ENCODE measurements at places on chromosomes 1 and 21. TPM values are rescaled to one million over a fixed set of nuclear protein-coding genes. Genes with fewer than 3 reads are reported as not detected.

Gene PLEKHA6
- 4.5 TPM for total RNA-seq

Gene SPATA21
- total RNA-seq, result not detected

GRCh38 chr1:234606784-234607108 lies 3.2 kb downstream of the IRF2BP2 start:
- no peak for DNase-seq

GRCh38 chr1:17819129-17819802 lies 64.1 kb downstream of the ACTL8 start:
- no peak for DNase-seq

GRCh38 chr1:6301526-6301925 lies 40.6 kb upstream of the GPR153 start:
- no peak for DNase-seq

Gene FAM167B
- total RNA-seq, result 1.5 TPM

- DNase-seq, result no peak
Measured at GRCh38 chr1:111628153-111628552, 8.6 kb downstream of the RAP1A start.

DNA sequence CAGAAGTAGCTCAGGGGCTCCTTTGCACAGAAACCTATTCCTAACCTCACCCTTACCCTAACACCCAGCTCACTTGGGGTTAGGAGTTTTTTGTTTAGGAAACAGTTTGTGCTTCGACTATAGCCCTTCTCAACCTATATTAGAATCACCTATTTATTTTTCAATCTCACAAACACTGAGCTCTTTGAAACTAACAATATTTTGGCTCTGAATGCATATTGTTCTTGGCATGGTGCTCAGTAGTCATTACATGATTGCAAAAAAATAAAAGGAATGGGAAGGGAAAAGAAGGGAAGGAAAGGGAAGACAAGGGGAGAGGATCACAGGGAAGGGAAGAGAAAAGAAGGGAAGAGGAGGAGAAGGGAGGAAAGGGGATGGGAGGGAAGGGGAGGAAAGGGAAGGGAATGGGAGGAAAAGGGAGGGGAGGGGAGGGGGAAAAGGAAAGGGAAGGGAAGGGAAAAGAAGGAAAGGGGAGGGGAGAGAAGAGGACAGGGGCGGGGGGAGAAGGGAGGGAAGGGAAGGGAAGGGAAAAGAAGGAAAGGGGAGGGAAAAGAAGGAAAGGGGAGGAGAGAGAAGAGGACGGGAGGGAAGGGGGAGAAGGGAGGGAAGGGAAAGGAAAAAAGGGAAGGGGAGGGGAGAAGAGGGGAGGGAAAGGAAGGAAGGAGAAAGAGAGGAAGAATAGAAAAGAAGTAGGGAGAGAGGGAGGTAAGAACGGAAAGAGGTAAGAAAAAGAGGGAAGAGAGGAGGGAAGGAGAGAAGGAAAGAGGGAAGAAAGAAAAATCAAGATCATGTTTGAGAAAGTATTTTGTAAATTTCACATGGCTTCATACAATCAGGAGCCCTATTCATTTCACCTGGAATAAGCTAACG lies 484.1 kb upstream of the NFIA start:
- no peak for DNase-seq

GRCh38 chr1:162353702-162354101 lies 23.0 kb downstream of the SPATA46 start:
- no peak for DNase-seq

GRCh38 chr1:77120950-77121349 lies 98.3 kb downstream of the PIGK start:
- DNase-seq, result no peak

DNA sequence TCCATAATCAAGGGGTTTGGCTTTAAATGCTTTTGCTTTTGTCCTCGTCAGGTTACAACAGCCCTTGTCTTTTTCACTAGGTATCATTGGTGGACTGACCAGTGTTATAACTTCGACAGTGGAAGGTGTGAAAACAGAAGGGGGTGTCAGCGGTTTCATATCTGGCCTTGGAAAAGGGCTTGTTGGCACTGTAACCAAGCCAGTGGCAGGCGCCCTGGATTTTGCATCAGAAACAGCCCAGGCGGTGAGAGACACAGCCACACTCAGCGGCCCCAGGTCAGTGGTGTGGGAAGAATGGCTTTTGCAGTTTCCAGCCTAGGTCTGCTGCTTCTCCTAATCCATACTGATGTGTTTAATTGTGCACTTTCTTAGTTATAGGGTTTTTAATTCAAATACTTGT lies 157.9 kb downstream of the DHRS3 start:
- DNase-seq, result no peak

GRCh38 chr1:91685994-91686393 lies 185.3 kb downstream of the CDC7 start:
- no peak for DNase-seq

DNA sequence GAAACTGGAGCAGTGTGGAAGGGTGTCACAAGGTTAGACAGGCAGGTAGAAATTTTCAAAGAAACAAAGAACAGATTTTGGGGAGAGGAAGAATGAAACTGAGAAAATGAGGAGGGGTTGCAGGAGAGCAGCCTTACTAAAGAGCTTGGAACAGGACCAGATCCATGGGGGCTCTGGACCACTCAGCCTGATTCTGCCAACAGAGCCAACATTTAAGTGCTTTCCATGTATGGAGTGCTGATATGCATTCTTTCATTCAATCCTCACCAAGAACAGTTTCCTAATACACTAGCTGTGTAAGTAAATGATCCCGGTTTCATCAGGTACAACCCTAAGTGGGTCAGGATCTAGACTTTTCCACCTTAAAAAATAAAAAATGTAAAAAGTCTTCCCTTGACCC lies 16.2 kb downstream of the LPGAT1 start:
- no peak for DNase-seq

GRCh38 chr1:11842154-11843041 lies 5.2 kb downstream of the NPPA start:
- no peak for DNase-seq

DNA sequence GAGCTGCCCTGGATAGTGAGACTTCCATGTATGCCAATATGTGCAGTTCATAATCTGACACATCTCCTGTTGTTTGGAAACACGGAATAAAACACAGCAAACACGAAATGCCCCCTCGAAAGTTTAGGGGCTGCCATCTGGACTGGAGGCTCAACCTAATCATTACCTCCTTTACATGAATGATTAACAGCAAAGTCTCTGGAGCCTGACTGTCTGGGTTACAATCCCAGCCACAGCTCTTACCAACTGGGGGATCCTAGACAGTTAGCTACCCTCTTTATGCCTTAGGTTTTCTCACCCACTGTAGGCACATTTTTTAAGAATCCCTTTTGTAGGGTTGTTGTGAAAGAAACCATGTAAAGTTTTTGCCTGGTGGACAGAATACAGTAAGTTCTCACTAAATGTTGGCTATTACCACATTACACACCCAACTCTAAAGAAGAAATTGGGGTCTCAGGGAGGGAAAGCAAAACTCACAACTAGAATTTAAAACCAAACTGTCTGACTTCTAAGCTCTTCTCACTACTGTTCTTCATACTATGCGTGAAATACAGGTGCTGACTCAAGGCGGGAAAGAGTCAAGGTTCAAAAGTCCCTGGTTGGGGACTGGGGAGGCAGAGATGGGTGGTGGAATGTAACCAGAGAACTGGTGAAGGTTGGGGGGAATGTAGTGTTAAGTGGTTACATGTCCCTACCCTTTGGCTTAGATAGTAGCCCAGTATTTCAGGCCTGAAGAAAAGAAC lies 24.2 kb downstream of the CYP4A22 start:
- no peak for DNase-seq

GRCh38 chr1:115337633-115338456 lies at the start of gene NGF:
NGF (minus strand) TSS chr1:115338249; CDS start chr1:115286795, 51,454 bp downstream.
- DNase-seq, result peak; percentile 15

Gene SLC45A3
- 14.0 TPM for total RNA-seq

DNA sequence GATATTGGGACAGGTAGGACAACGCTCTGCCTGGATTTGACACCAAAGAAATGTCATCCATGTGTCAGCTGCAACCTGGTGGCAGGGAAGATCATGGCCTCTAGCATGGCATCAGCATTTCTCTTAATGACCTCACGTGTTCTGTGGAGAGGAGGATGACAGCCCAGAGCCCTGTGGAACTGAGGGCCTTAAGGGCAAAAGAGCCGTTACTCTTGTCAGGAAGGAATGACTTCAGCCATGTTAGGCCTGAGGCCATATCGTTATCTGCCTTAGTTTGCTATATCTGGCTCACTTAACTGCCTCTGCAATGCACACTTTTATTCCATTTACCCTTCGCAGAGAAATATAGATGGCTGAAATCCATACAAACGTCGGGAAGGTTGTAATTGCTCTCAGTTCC lies 83.2 kb upstream of the PBX1 start:
- no peak for DNase-seq

DNA sequence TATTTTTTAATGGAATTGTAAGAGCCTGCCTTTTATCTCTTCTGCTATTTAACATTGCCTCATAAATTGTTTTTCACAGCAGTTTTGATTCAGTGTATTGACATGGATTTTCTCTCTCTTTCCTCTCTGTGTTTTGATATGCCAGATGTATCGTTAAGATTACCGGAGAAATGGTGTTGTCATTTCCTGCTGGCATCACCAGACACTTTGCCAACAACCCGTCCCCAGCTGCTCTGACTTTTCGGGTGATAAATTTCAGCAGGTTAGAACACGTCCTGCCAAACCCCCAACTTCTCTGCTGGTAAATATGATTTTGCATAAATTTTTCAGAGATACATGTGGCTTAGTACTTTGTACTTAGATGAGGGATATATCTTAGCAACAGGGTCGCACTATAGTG lies 23.1 kb upstream of the DYNLT5 start:
- DNase-seq, result no peak

Gene TRIM58
- total RNA-seq, result 1.6 TPM

Gene IGFN1
- not detected for total RNA-seq

Gene GPR37L1
- total RNA-seq, result 0.05 TPM

GRCh38 chr1:228120351-228120750 lies 11.3 kb upstream of the MRPL55 start:
- DNase-seq, result no peak

Gene AIRE
- total RNA-seq, result not detected

GRCh38 chr1:229229721-229230139 lies 41.2 kb upstream of the RAB4A start:
- DNase-seq, result no peak

DNA sequence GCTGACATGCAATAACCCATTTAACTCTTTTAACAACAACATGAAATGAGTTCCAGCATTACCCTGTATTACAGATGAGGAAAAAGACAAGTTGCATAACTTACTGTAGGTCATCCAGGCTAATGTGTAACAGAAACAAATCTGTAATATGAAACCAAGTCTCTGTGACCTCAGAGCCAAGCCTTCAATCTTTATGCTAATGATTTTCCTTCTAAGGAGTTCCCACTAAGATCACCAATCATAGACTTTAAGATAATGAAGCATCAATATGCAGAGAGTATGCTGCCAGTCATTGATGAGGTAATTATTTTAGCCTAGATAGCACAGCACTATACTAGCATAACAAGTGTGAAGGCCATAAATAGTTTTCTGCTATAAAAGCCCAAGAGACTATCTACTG lies 35.6 kb upstream of the RNPC3 start:
- no peak for DNase-seq

- no peak for DNase-seq
Measured at GRCh38 chr1:12573015-12573825, 44.8 kb downstream of the DHRS3 start.

DNA sequence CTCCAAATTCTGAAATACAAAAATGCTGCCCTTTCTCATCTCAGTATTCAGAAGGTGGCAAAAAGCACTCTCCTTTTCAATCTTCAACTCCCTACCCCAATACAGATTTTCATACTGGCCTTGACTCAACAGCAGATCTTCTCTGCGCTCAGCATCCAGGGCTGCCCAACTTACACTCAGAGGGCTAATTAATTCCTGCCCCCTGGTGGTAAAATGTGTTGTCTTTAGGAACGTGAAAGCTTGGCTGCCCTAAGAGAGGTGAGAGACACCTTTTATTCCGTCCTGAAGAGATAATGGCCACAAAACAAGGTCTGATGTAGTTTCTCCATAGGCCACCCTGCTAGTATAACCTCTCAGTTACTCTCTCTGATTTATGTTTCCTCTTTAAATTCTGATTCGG lies 25.0 kb downstream of the KRTAP24-1 start:
- DNase-seq, result no peak

GRCh38 chr1:21626921-21627339 lies 42.2 kb downstream of the RAP1GAP start:
- no peak for DNase-seq

GRCh38 chr1:182003025-182003725 lies 58.3 kb downstream of the ZNF648 start:
- no peak for DNase-seq

Gene KIF17
- total RNA-seq, result 1.6 TPM

Gene COL11A1
- total RNA-seq, result 25.1 TPM

GRCh38 chr1:161038523-161039153 lies at the start of gene TSTD1:
TSTD1 (minus strand) TSS chr1:161038964; CDS start chr1:161038889, 75 bp downstream.
- DNase-seq, result no peak

DNA sequence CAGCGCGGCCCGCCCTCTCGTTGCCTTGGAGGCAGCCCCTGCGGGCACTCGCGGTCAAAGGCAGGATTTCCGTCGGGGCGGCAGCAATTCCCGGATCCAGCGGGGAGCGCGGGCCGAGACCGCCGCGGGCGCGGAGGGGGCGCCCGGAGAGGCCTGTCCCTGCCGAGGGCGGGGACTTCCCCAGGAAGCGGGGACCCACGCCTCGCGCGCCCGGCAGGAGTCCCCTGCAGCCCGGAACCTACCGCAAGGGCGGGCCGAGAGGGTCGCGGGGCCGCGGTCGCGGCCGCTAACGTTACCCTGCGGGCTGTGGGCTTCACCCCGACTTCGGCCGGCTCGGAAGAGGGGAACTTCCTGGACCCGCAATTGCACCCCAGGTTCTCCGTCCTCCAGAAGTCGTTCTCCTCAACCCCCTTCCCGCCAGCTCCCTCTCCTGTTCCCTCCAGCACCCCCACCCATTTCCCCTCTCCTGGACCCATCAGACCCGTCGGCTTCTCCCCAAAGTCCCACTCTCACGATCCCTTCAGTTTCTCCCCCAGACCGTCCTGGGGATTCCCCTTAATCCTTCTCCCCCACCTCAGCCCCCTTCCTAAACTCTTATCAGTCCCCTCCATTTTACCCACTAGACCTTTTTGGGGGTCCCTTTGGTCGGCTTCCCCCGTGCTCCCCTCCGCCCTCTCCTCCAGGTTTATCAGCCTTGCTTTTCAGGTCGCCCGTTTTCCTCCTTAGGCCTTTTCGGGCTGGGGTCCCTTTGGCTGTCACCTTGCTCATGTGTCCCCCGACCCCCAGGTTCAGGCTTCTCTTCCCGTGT lies 604 bp downstream of the FGR start:
- no peak for DNase-seq

Gene TMEM269
- total RNA-seq, result 0.91 TPM
